AG09309 (cell line): ENCODE measurements at places on chromosomes 4 and X.
A peak's percentile ranks its signal among the peaks of the same experiment; 100 is the strongest.

DNA sequence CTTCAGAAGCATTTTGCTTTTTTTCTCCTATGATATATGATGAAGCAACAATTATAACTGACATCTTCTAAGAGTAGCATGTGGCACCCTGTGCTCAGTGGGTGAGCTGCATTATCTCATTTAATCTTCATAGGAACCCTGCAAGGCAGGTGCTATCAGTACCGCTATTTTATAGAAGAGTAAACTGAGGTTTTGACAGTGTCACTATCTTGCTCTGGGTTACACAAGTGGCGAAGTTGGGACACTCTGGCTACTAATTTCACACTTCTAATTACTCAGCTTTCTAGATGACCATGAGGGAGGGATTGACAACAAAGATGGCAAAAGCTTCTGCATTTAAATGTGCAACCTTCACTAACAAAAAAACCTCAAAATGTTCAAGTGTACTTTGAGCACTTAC, 76.9 kb upstream of the CAMK2D start:
- DNase-seq = no peak

GRCh38 chrX:50913520-50913919, 3.0 kb downstream of the BMP15 start:
- no peak for DNase-seq

GRCh38 chr4:174933083-174933482, 14.9 kb downstream of the ADAM29 start:
- no peak for DNase-seq

DNA sequence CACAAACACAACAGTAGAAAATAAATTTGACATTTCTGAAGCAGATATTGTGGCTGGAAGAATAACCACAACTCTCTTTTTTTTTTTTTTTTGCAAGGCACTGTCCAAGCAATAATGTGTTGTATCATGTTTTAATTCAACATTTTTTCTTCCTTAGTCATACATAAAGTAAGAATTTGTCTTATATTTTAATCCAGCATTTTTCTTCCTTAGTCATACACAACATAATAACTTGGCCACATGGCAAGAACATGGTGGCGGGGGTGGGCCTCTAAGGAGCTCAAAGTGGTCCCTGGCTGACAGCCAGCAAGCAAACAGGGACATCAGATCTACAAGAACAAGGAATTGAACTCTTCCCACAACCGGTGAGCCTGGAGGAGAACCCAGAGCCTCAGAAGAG, 20.2 kb downstream of the FBXW7 start:
- DNase-seq = peak; percentile 25
